ENCODE measurements at places on chromosomes 12 and 14.

DNA sequence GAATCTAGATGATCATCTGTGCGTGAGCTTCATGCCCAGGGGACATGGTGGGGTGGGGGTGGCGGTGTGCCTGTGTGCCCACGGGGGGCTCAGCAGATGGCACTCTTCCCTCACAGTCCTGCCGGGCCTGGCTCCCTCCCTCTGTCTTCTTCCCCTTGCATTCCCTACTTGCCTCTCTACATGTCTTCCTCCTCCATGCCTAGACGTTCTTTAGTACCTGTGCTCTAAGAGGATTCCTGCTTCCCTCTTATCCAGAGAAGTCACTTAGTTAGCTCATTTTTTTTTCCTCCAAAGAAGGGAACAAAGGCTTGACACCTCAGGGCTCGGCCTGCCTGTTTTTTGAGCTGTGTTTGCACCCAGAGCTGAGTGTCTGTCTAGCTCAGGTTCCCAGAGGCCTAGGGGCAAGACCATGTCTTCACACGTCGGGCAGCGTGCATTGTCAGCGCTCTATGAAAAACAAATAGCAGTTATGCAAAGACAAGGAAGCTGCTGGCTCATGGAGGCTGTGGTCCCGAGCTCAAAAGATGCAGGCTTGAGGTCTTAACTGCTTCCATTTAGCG is 48.8 kb downstream of the NINJ2 start:
- no peak for DNase-seq

DNA sequence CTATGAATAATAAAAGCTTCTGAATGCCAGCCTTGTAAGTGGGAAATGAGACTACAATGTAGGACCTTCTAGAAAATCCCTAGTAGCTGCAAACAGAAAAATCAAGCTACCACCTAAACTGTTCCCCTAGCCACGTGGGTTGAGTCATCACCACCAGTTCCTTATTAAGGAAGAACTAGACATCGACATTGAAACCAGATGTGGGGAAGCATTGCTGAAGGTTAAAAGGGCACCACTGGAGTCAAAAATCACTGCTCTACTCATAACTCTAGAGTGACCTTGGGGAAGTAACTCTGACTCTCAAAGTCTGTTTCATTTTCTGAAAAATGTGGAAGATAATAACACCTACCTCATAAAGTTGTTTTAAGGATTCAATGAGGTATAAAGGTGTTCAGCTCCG is 9.4 kb upstream of the CNIH1 start:
- no peak for DNase-seq

- no peak for DNase-seq
These were observed 132.6 kb downstream of the SLC38A6 start for GRCh38 chr14:61113561-61114225.

DNA sequence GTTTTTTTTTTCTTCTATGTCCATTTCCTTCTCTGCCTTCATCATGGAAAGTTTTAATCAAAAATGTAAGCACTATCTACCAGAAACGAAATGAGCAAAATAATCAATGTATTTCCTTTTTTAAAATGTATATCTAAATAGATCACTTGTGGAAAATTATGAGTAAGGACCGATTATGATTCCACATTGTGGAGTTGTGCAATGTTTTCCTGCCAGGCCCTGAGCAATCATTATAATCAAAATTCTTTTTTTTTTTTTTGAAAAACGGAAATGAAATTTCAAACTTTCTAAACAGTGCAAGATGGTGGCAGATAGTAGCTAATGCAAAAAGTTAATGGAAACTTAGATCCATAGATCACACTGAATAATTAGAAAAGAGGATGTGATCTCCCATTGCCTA is 1074.6 kb upstream of the TMEM132C start:
- DNase-seq, result no peak

DNA sequence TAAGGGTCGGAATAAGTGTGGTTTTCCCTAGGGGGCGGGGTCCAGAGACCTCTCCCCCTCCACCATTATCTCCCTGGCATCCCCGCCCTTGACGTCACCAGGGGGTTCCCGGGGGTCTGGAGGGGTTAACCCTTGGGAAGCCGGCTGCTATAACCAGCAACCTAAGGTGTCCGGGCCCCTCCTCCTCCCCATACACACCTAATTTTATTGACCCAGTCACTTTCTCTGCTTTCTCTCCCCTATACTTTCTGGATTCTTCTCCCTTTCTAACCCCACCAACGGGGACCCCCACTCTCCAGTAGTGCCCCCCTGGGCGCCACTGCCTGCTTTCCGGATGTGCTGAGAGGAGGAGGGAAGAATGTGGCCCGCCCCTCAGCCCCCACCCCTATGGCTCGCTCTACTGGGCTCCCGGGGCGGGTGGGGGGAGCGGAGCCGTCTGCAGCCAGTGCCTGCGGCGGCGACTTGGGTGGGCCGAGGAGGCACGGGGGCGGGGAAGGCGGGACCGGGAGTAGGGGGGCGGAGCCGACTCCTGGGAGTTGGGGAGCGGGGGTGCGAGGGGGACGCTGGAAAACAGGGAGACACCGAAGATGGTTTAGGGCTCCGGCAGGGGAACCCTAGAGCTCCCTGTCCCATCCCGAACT is 1.8 kb downstream of the GLI1 start:
- no peak for DNase-seq

GRCh38 chr12:120639771-120640721 is at the start of gene CABP1:
TSS of gene CABP1 (plus strand) at chr12:120640626. CDS start at chr12:120640686, 60 bp downstream.
- peak; percentile 75 for DNase-seq

DNA sequence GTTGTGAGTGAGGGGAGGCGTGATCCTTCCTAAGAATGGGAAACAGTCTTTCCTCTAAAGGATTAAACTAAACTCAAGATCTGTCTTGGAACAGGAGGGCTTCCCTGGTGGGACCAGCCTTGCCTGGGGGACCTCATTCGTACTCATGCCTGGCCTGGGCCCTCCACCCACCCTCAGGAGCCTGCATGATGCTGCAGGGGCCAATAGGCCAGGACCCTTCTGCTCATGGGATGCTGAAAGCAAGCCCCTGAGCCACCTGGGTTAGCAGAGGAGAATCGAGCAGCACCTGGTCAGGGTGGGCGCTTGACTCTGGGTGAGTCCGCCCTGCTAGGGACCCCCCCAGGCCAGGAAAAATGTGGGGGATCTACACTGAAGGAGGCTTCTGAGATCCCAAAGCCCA is 48.3 kb upstream of the FAM181A start:
- no peak for DNase-seq

DNA sequence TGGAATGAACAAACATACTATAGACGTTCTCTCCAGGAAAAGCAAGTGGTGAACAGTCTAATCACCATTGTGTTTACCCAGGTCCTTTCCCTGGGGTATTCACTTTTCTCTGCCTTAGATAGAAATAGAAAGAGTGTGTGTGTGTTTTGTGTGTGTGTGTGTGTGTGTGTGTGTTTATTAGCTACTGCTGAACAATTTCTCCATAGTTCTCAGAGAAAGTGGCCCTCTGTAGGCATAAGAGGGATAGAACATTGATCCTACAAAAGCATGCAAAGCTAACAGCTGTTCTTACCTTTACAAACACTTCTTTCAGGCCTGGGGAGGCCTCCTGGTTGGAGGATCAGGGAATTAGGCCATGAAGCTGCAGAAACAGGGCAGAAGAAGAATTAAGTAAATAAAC is 665.7 kb upstream of the TBX3 start:
- DNase-seq, result no peak

GRCh38 chr14:61264651-61265050 is 16.5 kb downstream of the TMEM30B start:
- no peak for DNase-seq

GRCh38 chr12:88501972-88502938 is 78.0 kb downstream of the KITLG start:
- no peak for DNase-seq

DNA sequence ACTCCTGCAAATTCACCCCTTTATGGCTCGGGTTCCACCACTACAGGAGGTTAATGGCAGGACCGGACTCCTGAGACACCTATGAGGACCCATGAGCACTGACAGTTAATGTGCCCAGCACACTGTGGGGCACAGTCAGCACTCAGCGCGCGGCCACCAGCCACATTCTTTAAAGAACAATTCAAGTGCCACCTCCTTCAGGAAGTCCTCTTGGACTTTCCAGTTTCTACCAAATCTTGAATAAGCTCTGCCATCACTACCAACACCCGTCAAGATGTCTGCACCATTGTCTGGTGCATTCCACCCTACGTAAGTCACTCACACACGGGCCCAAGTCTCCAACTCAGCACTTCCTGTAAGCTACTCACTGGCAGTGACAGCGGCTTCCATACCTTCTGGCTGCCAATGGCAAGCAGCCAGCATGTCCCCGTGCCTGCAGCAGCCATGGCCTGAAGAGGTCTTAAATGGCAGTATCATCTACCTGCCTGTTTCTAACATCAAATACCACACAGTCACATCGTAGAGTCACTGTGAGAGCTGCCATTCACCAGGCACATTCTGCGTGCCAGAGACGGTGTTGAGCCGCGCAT is 48.5 kb downstream of the CDC42BPB start:
- DNase-seq, result no peak

GRCh38 chr12:11882301-11883019 is 188.3 kb upstream of the BCL2L14 start:
- no peak for DNase-seq

- no peak for DNase-seq
These were observed 10.9 kb downstream of the WASHC3 start for GRCh38 chr12:102050660-102051430.

DNA sequence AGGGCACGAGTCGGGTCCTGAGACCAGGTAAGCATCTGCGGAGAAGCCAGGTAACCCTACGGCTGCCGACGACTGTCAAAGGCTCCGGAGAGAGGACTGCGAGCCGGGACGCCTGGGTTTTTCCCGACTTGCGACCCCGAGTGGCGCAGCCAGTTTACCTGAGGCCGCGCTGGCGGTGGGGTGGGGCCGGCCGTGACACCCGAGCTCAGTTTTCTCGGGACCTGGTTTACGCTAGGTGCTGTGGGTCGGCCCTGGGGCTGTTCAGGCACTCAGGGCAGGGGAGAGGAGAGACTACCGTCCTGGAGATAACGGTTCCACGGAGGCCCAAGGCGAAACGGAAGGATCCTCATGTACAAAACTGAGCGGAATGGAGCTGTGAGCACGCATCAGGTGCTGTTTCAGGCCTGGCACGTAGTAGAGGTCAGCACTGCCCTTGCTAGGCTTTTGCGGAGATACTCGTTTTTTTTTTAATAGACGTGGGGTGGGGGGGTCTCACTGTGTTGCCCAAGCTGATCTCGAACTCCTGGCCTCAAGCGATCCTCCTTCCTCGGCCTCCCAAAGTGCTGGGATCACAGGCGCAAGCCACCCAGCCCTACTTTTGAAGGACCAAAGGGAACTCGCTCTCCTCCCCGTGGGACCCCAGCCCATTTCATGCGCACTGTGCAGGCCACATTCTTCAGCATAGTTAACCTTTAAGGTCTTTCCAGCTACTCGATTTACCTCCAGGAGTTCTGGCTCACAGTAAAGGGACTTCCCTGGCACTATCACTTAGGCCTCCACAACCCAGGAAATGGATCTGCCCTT is 471 bp downstream of the MTRFR start:
- DNase-seq, result no peak

GRCh38 chr12:115261691-115262398 is 577.9 kb upstream of the TBX3 start:
- DNase-seq, result no peak

- no peak for DNase-seq
These were observed 52.8 kb upstream of the CNOT2 start for GRCh38 chr12:70190262-70191010.

DNA sequence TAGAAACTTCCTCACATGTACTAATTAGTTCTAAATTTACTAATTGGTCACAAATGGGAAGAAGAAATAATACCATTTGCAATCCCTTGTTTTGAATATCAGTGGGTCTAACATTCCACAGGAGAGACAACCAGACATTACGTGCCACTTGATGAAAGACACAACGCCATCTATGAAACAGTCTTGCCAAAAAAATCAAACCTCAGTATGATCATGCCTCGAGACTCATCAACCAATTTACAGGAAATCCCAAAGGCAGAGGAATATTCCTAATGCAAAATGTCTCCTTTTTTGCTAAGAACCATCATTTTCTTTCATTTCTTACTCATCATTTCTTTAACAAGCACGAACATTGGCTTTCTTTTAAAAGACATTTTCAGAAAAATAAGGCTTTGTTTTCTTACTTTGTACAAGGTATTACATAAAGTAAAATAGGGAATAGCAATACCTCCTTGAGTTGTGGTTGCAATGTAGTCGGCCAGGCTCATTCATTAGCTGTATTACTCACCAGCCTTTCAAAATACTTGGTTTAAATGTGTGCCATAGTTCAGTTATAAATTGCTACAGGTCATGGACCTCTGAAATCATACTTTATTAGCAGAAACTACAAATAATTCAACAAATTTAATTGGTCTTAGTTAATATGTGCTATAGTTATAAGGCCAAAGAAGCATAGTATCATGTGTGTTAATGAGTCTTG is 436.2 kb upstream of the FLRT2 start:
- no peak for DNase-seq

- no peak for DNase-seq
These were observed 147.8 kb downstream of the GCH1 start for GRCh38 chr14:54754623-54755386.

- no peak for DNase-seq
These were observed 471.8 kb upstream of the FLRT2 start for GRCh38 chr14:85058150-85058549.

DNA sequence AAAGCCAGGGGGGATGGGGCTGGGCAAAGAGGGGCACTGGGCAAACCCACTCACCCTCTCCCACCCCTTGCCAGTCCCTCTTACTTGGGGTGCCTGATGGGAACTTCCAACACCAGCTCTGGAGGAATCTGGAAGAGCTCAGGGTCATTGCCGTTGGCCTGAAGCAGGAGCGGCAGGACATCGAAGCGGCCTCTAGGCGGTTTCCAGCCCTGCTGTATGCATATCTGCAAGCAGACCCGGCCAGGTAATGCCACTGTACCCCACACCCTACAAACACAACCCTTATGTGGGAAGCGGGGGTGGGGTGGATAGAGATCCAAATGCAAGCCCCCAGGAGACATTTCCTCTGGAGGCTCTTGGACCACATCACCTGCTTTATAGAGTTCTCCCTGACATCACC is 83.6 kb downstream of the NOS1 start:
- no peak for DNase-seq

DNA sequence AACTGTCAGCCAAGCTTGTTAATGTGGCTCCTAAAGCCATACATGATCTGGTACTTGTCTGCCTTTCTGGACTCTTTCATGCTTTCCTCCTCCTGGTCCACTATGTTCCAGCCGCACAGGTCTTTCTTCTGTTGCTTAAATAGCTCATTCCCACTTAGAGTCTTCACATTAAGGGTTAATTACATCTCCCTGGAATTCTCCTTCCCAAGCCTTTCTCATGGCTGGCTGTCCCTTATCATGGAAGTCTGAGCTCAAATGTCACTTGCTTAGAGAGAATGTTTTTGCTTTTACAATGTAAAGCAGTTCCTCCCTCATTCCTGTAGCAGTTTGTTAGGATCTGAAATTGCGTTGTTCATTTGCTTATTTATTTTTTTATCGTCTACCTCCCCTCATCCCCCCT is 199.6 kb downstream of the TRHDE start:
- no peak for DNase-seq

- DNase-seq, result no peak
These were observed 216.1 kb downstream of the SLC38A4 start for GRCh38 chr12:46609674-46610073.

DNA sequence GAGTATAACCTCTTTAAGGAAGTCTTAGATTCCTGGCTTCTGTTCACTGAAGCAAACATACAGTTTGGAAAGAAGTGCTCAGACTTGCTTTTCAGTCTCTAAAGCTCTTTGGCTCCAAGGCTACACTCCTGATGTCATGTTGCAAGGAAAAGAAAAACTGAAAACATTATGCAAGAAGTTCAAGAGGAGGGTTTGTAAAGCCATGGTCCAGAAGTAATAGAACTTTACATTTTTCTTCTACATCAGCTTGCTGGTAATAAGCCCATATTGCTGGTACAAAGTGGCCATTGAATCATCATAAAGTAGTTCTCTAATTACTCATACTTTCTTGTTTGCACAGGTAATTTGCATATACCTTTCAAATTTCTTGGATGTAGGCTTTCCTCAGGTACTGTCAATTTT is 83.6 kb downstream of the BBS10 start:
- no peak for DNase-seq
